Stimulated activated naive CD4-positive, alpha-beta T cell (primary cell): ENCODE measurements at places on chromosomes 3 and 15.

DNA sequence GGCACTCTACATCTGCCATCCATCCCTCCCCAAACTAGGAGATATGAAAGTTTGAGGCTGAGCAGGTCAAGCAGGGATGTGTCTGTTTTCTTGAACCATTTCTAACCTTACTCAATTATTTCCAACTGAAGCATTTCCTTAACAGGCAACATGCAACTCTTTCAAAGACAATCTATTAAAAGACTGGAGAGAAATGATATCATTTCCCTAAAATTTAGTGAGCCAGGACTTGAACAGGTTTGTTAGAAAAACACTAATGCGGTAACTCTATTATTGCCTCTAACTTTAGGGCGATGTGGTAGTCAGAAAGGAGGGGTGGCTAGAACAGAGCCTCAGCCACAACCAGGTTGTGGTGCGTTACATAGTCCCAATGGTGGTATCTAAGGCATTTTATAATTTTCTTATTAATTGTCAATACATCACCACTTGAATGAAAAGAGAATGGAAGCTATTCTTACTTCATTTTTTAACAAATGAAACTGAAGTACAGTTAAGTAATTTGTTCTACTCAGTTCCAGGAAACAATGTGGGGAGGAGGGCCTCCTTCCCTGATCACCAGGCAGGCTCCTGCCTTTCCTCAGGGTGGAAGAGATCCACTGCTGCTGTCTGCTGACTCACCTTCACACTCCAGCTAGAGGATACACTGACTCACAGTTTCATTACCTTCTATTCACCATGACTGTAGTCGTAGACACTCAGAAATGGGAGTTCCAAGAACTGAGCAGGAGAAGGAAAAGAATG, 22.8 kb downstream of the MYO1E start:
- no peak for DNase-seq

DNA sequence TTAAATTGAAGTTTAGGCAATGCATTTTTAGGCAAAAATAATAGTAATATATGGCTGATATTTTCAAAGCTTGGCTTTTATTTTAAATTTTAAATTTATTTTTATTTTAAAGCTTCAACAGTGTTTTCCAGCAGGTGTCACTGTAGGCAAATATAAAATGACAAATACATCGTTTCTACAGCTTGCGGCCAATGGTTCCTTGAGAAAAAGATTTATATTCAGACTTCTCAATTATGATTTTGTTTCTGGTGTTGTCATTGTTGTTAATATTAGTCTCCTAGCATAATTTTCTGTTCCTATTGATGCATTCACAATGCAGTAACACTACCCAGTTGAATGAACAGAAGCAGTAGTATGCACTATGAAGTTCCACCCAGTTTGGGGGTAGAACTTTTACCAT, 220.7 kb upstream of the DNAJC19 start:
- no peak for DNase-seq

GRCh38 chr3:136731274-136731884, 20.8 kb downstream of the STAG1 start:
- DNase-seq, result no peak

- no peak for DNase-seq
Measured at GRCh38 chr3:140092848-140093536, 158.0 kb downstream of the CLSTN2 start.

GRCh38 chr3:26522919-26523318, 99.7 kb upstream of the LRRC3B start:
- no peak for DNase-seq

- DNase-seq, result no peak
Measured at GRCh38 chr15:70083418-70083817, 14.3 kb downstream of the TLE3 start.

DNA sequence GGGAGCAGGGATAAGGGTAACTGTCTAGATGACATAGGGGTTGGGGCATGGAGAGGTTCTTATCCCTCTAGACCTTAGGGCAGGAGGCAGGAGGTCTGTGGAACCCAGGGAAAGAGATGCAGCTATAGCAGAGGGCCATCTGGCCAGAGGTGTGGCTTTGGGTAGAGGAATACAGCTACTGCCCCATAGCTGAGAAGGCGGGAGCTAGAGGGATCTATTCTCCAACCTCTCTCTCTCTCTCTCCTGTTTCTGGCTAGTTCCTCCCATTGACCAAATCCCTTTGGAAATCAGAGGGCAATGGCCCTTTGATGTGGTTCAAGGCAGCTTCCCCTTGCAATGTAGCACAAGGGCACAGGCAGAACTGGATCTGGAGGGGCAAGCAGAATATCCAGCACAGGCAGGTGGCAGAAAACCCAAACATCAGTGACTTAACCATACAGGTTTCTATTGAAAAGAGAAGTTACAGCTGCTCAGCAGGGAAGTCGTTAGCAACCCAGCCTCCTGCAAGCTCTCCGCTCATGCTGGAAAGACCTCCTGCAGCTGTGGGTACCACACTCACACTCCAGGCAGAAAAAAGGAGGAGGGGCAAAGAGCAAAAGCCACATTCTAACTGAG, 22.3 kb upstream of the LMOD3 start:
- DNase-seq, result no peak

DNA sequence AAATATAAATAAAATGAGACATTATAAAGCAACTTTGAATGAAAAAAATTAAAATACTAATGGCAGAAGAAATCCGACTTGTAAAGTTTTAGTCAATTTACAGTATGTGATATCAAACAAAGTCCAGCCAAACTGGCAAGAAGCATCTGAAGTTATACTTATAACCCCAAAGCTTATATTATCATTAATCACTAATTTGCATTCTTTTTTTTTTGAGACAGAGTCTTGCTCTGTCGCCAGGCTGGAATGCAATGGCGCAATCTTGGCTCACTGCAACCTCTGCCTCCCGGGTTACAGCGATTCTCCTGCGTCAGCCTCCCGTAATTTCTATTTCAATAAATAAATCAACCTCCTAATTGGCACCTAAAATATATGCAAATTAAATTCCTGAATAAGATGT, 80.1 kb downstream of the AQR start:
- DNase-seq, result no peak

DNA sequence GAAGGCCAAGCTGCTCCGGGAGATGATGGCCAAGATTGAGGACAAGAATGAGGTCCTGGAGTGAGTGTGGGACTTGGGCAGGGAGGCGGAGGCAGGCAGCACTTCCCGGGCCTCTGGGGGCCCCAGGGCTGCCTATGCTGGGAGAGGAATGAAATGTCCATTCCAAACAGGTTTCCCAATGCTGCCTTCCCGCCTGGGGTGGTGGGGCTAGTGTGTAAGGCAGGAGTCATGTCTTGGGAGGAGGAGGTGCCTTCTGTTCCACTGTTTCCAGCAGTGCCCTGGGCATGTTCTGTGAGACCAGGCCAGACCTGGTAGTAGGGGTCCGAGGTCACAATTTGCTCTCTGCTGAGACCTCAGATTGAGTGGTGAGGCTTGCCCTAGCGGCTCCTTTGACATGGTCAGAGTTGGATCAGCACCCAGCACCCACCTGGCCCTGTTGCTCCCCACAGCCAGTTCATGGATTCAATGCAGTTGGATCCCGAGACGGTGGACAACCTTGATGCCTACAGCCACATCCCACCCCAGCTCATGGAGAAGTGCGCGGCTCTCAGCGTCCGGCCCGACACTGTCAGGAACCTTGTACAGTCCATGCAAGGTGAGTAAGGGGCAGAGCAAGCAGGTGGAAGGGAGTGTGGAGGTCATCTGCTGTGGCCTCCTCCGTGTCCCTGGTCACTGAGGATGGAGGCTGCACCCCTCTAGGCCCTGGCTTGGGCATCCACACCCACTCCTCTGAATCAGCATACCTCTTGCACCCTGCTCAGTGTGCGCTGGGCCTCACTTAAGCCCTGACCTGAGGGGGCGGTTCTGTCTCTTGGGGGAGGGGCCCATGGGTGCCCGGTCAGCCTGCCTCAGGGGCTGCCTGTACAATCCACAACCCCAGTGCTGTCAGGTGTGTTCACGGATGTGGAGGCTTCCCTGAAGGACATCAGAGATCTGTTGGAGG, 27.3 kb downstream of the PTPN23 start:
- DNase-seq, result no peak

DNA sequence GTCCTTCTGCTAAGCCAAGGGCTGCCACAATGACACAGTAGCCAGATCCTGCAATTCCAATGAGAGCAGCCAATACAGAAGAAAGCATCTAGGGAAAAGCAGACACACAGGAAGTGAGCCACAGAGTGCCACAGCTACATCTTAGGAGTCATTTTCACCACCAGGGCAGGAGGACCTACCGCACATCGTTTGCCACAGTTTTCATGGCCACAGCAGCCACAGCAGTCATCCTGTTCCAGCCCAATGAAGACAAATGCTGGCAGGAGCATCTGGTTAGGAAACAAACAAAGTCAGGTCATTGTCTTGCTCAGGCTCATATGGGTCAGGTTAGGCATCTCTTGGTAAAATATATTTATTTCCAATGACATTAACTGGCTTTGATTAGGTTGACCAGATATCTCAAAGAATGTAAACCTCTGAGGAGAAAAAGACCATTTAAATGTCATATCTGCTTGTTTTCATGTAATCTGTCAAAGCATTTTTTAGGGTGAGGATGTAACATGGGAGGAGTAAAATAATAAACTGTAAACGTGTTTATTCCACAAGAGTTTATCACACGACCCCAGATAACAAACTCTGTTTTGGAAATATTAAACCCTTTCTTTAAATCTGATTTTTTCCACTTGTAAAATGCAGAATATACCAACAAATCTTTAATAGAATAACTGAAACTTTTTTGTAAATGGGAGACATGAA, 1.8 kb downstream of the TM4SF1 start:
- DNase-seq, result no peak

GRCh38 chr3:71600646-71601288, 17.2 kb upstream of the FOXP1 start:
- no peak for DNase-seq

DNA sequence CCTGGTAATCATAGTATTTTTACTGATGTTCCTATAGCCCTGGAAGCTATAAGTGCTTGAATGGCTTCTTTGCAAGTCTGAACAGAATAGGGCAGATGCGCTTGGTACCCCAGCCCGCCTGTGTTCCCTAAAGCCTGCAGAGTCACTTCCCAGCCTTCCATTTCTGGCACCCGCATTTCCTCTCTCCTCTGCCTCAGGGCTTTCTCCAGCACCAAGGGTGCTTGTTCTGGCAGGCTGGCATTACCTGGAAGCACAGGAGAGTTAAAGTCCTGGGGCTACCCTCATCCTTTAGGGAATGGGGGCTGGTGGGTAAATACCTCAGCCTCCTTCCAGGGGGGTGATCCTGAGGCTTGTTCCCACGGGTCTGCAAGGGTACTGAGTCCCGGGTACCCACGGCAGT, 7.4 kb upstream of the CHRNA3 start:
- no peak for DNase-seq

GRCh38 chr15:47587940-47588802, 129.1 kb upstream of the SEMA6D start:
- no peak for DNase-seq
